NCI-H82 (cell line): ENCODE measurements at places on chromosomes 11 and 22.
A peak's percentile ranks its signal among the peaks of the same experiment; 100 is the strongest.

GRCh38 chr11:60230681-60231080, 12.3 kb downstream of the MS4A4E start:
- no peak for DNase-seq

GRCh38 chr11:41118521-41118920, 340.9 kb downstream of the LRRC4C start:
- DNase-seq, result no peak

DNA sequence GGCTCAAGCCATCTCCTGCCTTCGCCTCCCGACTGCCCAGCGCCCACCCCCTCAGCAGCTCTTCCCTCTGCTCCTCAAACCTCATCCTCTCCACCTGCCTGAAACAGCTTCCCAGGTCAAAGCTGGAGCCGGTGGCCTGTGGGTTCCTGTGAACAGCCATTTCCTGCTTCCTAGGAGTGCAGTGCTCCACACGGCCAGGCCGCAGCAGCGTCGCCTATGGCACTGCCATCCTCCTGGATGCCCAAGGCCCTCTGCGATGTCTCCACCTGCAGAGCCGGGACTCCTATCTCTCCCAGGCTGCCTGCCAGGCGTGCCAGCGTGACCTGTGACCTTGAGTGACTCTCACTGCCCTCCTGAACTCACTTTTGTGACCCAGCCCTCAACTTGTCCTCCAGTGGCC, 24.6 kb downstream of the PPM1F start:
- no peak for DNase-seq

DNA sequence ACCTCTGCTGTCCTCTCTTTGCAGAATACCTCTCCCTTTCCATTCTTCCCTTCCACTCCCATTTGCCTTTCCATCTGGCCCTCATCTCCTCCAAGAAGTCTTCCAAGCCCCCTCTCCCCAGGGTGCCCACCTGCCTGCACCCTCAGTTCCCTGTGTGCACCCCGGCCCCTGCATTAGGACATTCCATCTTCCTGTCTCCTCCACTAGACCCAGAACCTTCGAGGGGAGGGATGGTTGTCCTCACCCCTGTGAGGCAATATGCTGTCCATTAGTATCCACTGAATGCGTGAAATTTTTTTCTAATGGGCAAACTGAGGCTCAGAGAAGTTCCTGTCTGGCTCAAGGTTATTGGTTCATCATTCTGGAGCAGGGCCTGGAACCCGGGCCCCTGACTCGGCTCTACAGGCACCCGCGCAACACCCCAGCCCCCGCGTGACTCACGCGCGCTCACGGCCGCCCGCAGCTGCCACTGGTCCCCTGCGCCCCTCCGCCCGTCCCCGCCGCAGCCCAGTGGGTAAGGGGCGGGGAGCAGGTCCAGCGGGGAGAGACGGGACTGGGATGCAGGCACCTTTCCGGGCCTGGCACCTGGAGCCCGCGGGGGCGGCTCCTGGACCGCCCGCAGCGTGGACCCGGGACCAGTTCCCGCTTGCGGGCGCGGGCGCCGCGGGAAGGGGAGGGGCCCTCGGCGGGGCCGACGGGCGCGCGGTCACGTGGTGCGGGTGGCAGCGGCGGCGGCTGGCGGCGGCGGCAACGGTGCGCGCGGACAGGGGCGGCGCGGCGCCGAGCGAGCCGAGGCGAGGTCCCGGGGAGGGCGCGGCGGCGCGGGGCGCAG, 7.0 kb downstream of the SEPTIN3 start:
- peak; percentile 31 for DNase-seq

GRCh38 chr11:76639621-76640020, 30.9 kb downstream of the LRRC32 start:
- DNase-seq, result no peak

DNA sequence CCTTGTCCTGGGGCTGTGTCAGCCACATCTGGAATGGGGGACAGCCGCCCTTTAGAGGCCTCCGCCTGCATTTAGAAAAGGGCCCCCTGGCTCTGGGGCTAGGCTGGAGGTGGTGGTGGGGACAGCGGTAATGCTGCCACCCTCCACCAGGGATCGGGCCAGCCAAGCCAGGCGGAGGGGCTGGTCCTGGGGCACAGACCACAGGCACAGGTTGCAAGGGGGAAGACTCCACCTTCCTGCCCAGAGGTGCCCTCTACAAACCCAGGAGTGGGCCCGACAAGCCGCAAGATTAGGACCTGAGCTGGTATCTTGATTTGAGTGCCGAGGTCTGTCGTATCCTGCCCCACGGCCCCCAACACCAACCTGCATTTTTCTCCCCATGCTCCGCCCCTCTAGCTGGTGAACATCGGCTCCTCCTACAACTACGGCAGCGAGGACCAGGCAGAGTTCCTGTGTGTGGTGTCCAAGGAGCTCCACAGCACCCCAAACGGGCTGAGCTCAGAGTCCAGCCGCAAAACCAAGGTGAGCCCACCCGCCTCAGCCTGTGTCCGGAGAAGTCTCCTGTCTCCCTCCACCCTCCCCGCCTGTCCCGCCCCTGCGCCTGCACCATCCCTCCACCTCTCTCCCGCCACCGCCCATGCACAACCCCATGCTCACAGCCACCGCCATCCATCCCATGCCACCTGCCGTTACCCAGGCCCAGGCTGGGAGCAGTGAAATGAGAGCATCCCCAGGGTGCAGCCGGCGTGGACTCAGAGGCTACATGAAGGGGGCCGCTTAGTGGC, 7.6 kb downstream of the KCTD17 start:
- no peak for DNase-seq

DNA sequence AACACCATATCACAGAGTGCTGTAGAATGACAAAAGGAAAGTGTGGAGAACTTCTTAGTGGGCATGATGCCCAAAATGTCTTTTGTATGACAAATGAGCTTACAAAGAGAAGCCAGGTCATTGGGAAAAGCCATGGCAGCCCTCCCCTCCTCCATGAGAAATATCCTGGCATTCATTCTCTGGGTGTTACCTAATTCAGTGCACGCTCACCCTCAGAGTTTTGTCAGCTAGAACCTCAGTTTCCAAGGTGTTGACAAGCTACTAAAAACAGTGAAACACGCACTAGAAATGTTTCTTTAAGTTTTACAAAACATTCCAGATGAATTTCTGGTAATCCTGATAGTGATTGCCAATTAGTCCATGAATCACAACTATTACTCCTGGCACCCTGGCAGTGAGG, 105.4 kb upstream of the FSHB start:
- DNase-seq, result no peak

- DNase-seq, result no peak
Observed at GRCh38 chr11:2686360-2687222, 13.2 kb downstream of the KCNQ1OT1 start.

DNA sequence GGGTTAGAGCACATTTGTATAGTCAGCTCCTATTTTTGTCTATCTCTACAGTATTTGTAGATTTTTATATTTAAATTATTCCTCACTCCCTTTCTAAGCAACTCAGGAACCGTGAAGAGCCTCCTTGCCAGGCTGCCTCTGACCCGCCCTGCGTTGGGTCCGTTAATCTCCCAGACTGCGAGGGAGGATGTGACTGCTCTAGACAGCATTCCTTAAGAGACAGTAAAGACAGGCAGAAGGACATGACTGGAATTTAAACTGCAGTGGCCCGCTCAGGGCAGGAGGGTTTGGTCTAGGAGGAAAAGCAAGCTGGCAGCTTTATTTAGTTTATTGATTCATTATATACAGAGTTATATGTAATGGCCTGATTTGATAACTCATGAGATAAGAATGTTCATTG, 413.7 kb downstream of the TMEM135 start:
- DNase-seq, result no peak

GRCh38 chr11:70244698-70245097, 25.8 kb upstream of the PPFIA1 start:
- DNase-seq, result no peak

DNA sequence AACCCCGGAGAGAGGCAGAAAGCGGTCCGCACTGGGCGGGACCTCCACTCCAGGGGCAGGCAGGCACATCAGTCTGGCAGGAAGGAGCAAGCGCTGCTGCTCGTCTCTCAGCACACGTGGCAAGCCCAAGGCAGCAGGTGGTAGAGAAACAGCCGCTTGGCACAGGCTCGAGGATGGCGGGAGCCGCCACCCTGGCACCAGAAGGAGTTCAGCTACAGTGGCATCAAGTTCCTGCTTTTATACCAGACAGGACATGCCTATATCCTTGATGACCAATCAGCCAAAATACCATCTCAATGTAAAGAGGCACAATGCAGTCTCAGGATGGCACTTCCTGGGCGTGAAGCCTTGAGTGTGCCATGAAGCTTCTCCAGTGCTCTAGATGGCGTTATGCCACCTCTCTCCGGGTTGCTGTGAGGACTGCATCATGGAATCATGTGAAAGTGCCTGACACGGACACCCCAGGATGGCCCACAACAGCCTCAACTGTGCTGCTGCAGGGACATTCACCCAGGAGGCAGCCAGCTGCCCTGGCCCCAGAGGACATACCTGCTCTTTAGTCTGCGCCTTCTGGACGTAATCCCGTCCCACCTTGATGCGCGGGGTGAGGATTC, 64.8 kb downstream of the APOL1 start:
- DNase-seq, result no peak

- peak; percentile 64 for DNase-seq
Observed at GRCh38 chr22:45399712-45400445, 13.5 kb downstream of the SMC1B start.

- DNase-seq, result no peak
Observed at GRCh38 chr11:73797457-73797856, 9.8 kb downstream of the MRPL48 start.

DNA sequence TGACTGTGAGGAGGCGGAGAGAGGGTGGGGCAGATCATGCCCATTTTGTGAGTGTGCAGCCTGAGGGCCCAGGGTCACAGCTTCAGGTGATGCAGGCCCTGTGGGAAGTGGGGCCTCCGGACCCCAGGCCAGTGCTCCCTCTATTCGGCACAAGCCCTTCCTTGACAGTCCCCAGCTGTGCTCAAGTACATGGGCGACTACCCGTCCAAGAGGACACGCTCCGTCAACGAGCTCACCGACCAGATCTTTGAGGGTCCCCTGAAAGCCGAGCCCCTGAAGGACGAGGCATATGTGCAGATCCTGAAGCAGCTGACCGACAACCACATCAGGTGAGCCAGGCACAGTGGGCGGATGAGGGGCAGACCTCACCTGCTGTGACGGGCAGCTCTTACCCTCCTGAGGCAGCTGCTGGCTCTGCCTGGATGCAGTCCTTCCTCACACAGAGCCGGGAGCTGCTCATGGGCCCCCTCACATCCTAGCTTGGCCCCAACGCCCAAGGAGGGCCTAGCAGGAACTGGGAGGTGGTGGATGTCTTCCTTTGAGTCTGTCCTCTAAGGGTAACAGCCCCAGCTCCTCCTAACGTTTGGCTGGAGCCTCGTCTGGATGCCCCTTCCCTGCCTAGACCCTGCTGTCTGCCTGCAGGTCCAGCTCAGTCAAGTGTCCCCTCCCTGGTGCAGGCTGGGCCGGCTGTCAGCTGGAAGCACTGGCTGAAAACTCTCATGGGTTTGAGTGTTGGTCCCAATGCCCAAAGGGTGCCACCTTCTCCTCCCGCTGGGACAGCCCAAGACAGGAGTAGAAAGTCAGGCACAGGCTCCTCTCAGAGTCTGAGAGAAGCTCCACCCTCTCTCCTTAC, 76.1 kb downstream of the MYO7A start:
- DNase-seq, result no peak

DNA sequence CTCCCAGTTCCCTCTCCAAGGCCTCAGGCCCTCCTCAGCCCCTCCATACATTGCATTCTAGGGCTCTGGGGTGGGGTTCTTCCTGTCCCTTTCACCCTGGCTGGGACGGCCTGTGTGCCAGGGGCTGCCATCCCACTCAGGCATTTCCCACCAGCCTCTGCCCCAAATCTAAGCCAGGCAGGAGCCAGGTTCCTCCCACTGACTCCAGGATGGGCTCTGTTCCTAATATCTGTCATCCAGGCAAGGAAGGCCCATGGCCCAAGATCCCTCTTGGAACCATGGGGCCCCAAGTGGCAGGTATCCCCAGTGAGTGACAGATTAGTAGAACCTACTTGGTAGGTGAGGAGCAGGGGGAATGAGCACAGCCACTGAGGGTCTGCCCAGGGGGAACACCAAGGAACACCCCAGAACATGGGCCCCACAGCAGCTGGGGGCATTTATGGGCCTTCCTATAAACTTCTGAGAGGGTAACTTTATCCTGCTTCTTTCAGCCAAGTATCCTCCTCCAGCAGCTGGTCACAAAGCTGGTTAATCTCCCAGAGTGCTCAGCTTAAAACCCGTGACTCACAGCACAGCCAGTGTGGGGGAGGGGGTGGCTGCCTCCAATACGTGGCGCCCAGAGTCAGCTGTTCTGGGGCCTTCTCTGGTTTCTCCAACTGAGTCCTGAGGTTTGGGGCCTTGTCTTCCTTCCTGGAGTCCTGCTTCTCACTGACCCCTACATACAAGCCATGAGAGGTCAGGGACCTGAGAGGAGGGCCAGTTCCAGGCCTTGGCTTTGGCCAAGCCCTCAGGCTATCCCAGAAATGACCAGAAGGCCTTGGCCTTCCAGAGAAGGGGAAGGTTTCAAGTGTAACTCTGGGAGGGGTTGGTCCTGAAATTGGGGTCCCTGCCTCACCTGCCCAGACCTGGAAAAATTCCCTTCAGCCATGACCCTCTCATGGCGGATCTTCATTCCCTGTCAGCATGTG, 19.9 kb upstream of the MYOD1 start:
- DNase-seq, result peak; percentile 94

- peak; percentile 56 for DNase-seq
Observed at GRCh38 chr11:96664110-96664509, 274.3 kb downstream of the JRKL start.

DNA sequence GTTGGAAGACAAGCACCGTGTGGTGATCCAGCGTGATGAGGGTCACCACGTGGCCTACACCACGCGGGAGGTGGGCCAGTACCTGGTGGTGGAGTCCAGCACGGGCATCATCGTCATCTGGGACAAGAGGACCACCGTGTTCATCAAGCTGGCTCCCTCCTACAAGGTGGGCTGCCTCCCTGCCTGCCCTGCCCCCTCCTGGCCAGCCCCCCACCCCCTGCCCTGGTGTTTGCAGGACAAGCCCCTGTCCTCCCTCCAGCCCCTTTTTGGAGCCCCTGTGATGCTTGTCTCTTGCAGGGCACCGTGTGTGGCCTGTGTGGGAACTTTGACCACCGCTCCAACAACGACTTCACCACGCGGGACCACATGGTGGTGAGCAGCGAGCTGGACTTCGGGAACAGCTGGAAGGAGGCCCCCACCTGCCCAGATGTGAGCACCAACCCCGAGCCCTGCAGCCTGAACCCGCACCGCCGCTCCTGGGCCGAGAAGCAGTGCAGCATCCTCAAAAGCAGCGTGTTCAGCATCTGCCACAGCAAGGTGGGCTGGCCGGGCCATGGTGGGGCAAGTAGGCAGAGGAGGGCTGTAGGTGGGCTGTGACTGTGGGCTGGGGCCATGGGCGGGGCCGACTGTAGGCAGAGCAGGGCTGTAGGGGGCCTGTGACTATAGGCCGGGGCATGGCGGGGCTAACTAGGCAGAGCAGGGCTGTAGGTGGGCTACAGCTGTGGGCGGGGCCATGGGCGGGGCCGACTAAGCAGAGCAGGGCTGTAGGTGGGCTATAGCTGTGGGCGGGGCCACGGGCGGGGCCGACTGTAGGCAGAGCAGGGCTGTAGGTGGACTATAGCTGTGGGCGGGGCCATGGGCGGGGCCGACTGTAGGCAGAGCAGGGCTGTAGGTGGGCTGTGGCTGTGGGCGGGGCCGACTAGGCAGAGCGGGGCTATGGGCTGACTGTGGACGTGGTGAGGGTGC, 13.6 kb downstream of the MUC2 start:
- peak; percentile 55 for DNase-seq

GRCh38 chr11:75174781-75175370, 24.0 kb downstream of the SLCO2B1 start:
- DNase-seq, result no peak
